RPMI7951 (cell line): ENCODE measurements at places on chromosomes 7 and 10. TPM values are rescaled to one million over a fixed set of nuclear protein-coding genes. Genes with fewer than 3 reads are reported as not detected.

The SAMD8 gene
- 13.1 and 14.1 TPM in 2 replicates for total RNA-seq

The NAT16 gene
- total RNA-seq, result not detected in 2 replicates

The SPDYE5 gene
- not detected in 2 replicates for total RNA-seq

The PAX2 gene
- not detected in 2 replicates for total RNA-seq

The ZNF518A gene
- 14.9 and 19.5 TPM in 2 replicates for total RNA-seq

GRCh38 chr10:74151879-74152722 lies 1.1 kb downstream of the ADK start:
- no peak for DNase-seq

GRCh38 chr10:19819419-19820033 lies 3.3 kb downstream of the PLXDC2 start:
- DNase-seq, result peak; percentile 42

DNA sequence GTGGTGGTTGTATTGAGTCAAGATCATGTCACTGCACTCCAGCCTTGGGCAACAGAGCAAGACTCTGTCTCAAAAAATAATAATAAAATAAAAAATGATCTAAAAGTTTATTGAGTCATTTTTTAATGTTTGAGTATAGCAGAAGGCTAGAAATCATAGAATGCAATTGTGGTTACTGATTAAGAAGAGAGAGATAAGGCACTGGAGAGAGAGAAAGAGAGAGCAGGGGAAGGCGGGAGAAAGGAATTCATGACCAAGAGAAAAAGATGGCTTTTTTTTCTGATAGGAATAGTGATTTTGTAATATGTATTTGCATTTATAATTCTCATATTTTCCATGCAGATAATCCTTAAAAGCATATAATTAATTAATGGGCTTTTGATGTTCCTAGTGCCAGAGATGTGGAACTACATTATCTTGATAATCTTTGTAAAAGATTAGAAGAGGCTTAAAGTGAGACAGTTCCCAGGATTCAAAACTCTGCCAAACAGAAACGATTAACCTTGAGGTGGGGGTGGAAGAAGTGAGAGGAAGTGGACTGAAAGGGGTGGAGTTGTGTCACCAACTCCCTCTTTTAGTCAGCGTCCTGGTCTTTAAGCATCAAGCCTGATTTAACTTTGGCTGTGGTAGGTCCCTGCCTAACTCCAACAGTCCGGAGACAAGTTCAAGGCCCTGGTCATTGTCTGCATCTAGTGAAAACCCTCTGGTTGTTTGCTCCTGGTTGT lies 76.2 kb downstream of the CHN2 start:
- DNase-seq, result no peak

GRCh38 chr10:119723624-119724023 lies 2.2 kb upstream of the INPP5F start:
- no peak for DNase-seq

DNA sequence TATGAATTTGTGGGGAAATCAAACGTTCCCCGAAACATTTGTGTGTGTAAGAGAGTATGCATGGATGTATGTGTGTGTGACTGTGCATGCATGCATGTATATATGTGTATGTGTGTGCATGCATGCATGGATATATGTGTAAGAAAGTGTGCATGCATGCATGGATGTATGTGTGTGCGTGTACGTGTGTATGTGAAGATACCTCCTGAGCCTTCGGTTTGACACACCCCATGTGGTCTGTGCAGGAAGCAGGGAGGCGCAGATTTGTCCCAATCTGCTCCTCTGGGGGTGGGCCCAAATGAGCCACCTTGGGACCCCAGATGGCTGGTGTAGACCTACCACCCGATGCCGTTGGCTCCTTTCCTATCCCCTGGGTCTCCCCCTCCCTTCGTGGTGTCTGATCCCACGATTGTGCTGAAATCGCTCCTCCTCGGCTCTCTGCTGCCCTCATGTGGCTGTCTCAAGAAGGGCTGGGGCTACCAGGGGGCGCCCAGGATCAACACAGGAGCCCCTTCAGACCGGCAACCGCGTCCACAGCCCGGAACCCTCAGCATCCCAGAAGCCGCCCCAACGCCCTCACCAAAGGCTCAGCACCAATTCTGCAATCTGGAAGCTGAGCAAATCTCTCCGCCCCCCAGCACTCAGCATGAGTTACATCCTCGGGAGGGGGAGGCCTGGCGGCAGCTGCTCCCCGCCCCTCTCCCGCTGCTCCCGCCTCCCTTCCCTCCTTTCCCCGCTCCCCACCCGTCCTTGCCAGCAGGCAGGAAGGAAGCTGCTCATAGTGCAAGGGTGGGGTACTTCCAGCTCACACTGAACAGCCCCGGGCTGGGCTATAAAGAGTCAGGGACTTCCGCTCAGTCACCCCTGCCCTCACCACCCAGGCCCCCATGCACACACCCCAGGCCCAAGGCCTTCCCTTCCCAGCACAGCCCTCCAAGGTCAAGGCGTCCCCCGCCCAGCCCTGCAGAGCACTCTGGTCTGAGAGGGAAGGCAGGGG lies 2.3 kb upstream of the NOS3 start:
- peak; percentile 31 for DNase-seq

GRCh38 chr10:31476088-31476487 lies 157.1 kb downstream of the ZEB1 start:
- DNase-seq, result no peak

DNA sequence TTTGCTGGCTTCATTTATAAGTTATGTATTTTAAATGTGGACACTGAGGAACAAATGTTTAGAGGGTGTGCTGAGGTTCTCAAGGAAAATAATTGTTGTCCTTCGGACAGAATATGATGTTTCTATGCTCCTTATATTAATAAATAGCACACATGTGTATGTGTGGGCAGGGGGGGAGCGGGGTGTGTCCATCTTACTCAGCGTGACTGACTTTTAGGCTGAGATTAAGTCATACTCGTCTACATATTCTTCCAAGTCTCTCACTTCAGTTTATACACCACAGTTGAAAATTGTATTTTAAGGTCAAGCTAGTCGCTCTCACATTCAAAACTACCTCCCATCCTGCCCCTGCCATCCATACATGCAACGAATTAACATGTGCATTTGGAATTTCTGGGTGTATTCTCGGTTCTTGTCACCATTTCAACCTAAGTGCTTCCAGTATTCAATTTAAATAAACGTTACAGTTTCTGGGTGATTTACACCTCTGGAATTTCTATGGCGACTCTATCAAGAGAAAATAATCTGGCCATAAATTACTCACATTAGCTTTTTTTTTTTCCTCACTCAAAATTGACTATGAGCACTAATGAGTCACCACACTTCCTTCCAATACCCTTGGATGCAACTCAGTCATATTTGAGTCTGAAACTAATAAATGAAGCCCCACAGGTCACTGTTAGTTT lies 3.3 kb downstream of the PCDH15 start:
- DNase-seq, result no peak

- DNase-seq, result no peak
These were observed 5.5 kb upstream of the IMPDH1 start for GRCh38 chr7:128415217-128415785.
